Activated CD4-positive, alpha-beta T cell treated with anti-CD3 and anti-CD28 coated beads, Interleukin-2, amount 50 U/mL, for 16 hours (primary cell): ENCODE measurements at places on chromosomes 13 and 19.

DNA sequence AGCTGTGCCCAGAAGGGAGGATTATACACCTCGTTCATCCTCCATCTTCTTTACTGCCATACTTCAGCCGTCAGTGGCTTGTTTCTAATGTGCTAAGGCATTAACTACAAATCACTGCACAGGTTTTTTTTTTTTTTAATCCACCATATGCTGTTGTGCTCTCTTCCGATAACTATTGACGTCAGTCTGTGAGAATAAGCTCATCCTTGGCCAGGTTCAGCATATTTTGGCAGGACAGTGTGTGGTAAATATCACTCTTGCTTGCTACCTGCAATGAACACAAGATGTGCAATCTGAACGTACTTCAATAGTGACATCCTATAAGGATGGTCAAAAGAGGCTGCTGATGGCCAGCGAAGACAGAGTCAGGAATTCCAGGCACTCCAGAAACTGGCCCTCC, 2030.7 kb upstream of the PCDH20 start:
- DNase-seq: no peak

GRCh38 chr13:52179925-52180324, 20.5 kb upstream of the NEK3 start:
- no peak for DNase-seq

- no peak for DNase-seq
Measured at GRCh38 chr13:30165796-30166195, 141.6 kb downstream of the KATNAL1 start.

DNA sequence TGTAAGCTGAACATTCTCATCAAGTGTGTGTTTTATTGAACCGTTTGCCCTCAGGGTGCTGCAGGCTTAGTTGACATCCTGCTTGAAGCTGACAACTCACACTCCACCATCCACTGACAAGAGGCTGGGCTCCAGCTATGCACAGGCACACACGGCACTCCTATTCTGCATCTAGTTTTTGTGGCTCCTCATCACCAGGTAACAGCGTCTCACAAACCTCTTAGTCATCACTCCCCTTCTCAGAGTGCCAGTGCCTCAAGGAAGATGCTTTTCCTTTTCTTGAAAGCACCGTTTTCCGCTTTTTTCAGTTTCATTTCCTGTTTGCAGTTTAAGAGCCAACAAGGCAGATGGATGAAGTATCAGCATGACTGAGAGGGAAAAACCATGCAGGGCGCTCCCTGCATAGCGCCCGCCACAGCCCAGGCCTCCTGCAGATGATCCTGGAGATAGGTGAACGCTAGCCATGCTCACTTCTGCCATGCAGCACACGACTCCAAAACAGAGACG, 491.2 kb downstream of the COG6 start:
- DNase-seq: peak; percentile 53

DNA sequence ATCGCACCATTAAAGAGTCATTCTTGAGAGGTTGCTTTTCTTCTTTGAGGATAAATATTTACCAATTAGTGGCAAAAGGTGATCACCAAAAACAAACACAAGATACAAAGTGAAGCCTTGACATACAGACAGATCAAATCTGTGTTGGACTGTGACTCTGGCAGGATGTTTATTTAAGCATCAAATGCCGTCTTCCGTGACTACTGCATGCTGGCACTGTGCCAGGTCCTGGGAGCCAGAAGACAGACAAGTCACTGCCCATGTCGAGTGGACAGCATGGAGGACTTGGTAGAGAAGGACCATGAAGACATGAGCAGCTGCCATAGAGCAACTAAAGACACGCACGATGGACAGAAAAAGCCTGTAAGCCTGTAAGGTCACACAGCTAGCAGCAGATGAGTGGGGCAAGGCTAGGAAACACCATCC, 92.8 kb upstream of the FARP1 start:
- DNase-seq: no peak

DNA sequence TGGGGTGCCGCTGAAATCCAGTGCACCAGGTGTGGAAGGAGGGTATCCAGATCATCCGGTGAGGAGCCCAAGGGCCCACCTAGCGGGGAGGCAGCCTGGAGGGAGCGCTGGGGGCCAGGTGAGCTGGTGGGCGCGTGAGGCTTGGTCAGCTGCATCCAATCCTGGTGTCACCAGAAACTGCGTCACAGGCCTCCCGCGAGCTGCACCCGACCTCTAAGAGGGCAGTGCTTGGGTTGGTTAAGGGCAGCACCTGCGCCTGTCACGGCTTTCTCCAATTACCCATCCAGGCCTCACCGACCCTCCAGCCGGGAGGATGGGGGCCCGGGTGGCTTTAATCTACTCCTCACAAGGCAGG, 284 bp downstream of the RNF17 start:
- no peak for DNase-seq

GRCh38 chr13:33244210-33244906, 41.2 kb downstream of the STARD13 start:
- DNase-seq: no peak

GRCh38 chr19:17579661-17580244, 24.3 kb downstream of the COLGALT1 start:
- DNase-seq: peak; percentile 30

GRCh38 chr13:113394339-113394640, 30.4 kb upstream of the GRTP1 start:
- DNase-seq: no peak

DNA sequence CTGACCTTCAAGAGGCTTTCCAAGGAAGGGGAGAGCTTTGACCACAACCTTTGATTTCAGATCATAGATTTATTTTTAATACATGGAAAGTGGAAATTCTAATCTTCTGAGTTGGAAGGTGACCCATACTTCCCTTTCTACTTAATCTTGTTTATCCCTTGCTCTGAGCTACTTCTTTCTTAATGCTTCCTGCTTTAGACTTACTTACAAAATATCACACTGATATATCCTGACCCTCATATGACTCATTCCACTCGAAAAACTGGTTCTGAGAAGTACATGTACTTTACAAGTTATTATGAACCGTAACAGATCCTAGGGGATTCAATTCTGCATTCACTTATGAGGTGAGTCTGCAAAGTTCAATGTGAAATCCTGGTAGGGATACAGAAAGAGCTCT, 76.2 kb upstream of the IRS2 start:
- no peak for DNase-seq

GRCh38 chr13:111267205-111267604, 53.2 kb upstream of the TEX29 start:
- no peak for DNase-seq

DNA sequence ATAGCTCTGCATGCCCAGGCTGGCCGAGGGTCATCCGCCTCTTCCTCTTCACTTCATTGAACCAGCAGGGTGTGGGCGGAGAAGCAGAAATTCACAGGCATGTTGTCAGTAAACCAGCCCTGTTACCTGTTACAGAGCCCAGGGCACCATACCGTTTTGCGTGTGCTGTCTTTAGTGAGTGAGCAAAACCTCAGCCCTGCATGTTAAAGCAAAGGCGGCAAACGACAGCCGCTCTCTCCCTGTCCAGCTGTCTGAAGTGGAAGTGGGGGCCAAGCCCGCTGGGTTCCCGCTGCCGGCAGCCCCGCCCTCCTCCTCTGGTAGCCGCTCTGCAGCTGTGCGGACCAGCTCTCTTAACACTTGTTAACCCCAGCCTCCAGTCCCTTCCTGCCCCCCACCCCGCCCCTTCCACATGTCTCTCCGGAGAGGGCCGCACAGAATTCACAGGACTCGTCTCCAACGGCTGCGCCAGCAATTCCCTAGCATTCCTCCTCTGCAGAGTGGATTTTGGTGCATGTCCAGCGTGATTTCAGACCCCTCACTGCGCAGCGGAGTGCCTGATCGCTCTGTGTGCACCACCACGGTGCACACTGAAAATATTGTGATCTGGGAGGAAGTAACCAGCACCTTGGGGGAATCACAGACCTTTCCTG, 12.7 kb downstream of the KLHL26 start:
- no peak for DNase-seq

GRCh38 chr19:40533508-40533907, 43.2 kb upstream of the SHKBP1 start:
- no peak for DNase-seq

- no peak for DNase-seq
Measured at GRCh38 chr13:114151565-114152284, 19.3 kb upstream of the RASA3 start.

- DNase-seq: no peak
Measured at GRCh38 chr13:19822673-19823072, 39.9 kb upstream of the PSPC1 start.
